KG1 (cell line): ENCODE measurements at places on chromosomes 4 and X.

DNA sequence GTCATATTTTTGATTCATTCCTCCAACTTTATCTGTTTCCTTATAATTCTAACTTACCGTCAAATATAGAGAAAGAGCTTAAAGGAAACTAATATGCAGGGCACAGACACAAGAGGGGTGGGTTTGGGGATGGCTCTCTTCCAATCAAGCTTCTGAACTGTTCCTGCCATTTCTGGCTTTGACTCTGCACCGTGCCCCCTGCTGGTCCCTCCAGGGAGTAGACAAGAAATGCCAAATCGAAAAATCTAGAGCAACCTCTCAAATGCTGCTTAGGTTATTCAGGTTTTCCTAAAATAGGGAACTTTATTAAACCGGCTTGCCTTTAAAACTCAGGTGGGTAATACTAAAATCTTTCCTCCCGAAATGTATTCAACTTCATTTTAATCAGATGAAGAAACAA lies 39.8 kb upstream of the VCX3A start:
- DNase-seq = no peak

GRCh38 chr4:93409035-93409434 lies 419.5 kb upstream of the ATOH1 start:
- DNase-seq = no peak

DNA sequence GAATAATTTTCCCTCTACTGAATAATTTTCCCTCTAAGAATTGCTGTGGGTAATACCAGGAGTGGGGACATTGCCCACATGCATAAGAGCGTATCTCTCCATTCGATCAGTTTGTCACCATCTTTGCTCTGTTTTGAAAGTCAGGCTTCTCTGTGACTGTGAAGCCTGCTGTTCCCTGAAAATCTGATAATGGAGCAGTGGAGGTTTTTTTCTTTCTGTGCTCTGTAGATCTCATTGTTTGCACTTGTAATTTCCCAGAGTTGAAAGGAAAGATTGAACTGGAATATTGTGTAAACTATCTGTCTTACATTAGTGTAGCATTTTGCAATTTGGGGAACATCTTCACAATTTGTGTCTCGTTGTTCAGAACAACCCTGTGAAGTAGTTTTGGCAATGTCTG lies 4.3 kb downstream of the ZXDB start:
- DNase-seq = no peak

- no peak for DNase-seq
Observed at GRCh38 chr4:55604996-55605395, 13.0 kb upstream of the PDCL2 start.

GRCh38 chr4:159051245-159052071 lies 51.4 kb upstream of the RAPGEF2 start:
- no peak for DNase-seq
